ENCODE measurements at places on chromosomes 7 and 10. TPM values are rescaled to one million over a fixed set of nuclear protein-coding genes. Genes with fewer than 3 reads are reported as not detected.

TAS2R3 gene
- total RNA-seq, result 3.2 TPM

SVOPL gene
- 0.18 TPM for total RNA-seq

IFIT3 gene
- total RNA-seq, result 1.0 TPM

SPDYE9 gene
- not detected for total RNA-seq

KIAA1217 gene
- 66.8 TPM for total RNA-seq

AFAP1L2 gene
- total RNA-seq, result 15.5 TPM

- no peak for DNase-seq
Observed at GRCh38 chr10:78393094-78393493, 359.4 kb downstream of the RPS24 start.

GRCh38 chr10:121157998-121158397, 306.8 kb downstream of the WDR11 start:
- DNase-seq, result no peak

DNA sequence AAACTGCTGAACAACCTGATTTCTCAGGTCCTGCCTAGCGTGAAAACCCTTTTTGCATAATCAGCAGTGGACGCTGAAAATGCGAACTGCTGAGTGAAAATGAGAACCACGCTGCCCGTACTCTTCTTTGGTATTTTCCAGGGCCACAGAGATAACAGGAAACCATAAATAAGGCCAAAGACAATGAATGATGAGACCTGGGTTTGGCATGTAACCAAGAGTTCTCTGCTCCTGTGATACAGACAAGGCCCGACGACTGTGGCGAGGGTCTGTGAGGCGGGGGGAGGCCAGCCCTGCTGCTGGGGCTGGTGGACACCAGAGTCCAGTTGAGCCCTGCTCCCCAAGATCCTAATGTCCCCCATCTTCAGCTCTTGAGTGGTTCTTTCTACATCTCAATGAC, 236.0 kb downstream of the WDR11 start:
- no peak for DNase-seq

- DNase-seq, result peak; percentile 11
Observed at GRCh38 chr10:124641282-124642087, 102.7 kb downstream of the FAM53B start.

- no peak for DNase-seq
Observed at GRCh38 chr7:104826135-104826534, 187.9 kb upstream of the KMT2E start.

DNA sequence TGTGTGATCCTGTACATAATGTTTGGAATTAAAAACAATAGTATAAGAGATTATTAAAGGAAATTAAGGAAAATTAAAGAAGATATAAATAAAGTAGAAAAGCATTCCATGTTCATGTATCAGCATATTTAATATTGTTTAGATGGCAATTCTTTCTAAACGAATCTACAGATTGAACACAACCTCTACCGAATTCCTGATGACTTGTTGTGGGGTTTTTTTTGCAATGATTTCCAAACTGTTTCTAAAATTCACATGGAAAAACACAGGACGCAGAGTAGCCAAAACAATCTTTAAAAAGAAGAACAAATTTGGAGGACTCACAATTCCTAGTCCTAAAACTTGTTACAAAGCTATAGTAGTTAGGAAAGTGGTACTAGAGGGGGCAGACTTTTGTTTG, 573.4 kb upstream of the IGFBP3 start:
- DNase-seq, result no peak

GRCh38 chr10:132186488-132187429, at the start of gene DPYSL4:
DPYSL4 (plus strand) TSS chr10:132186948; CDS start chr10:132187064, 116 bp downstream.
- DNase-seq, result no peak
